Frontal cortex (tissue), 4 donors: ENCODE measurements at places on chromosomes 5 and 9. TPM values are rescaled to one million over a fixed set of nuclear protein-coding genes. Genes with fewer than 3 reads are reported as not detected.

- no peak for DNase-seq
Measured at GRCh38 chr9:33952066-33952465, 96.6 kb downstream of the UBAP2 start.

DNA sequence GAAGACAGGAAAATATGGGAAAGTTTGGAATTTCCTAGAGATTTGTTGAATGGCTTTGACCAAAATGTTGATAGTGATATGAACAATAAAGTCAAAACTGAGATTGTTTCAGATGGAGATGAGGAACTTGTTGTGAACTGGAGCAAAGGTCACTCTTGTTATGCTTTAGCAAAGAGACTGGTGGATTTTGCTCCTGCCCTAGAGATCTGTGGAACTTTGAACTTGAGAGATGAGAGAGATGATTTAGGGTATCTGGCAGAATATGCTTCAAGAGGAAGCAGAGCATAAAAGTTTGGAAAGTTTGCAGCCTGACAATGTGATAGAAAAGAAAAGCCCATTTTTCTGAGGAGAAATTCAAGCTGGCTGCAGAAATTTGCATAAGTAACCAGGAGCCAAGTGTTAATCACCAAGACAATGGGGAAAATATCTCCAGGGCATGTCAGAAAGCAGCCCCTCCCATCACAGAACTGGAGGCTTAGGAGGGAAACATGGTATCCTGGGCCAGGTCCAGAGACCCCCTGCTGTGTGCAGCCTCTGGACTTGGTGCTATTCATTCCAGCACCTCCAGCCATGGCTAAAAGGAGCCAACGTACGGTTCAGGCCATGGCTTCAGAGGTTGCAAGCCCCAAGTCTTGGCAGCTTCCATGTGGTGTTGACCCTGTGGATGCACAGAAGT lies 114.3 kb upstream of the STARD4 start:
- DNase-seq, result no peak

DNA sequence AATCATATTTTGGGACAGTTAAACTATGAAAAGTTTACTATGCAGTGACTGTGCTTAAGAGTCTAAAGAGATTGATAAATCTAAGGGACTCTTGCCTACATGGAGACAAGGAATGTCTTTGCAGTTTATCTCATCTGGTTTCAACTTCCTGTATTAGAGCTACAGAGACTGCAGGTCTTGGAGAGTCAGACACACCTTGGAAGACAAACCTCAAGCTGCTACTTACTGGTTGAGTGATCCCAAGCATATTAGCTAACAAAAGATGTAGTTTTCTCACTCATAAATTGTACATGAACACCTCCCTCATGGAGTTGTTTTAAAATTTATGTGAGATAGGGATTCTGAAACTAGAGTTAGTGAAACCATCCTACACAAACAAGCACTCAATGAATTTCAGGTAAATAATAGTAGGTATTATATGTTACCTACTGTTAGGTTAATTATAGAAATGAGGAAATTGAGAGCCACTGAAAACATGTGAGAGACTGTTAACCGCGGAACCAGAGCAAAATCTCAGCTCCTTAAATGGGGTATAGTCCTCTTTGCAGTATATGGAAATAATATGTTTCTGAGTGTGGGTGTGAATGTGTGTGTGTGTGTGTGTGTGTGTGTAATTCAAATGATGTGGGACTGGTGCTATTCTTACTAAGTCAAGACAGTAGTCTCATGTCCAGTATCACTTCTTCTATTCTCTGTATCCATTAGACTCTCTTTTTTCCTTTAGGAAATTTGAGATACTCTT lies 752.1 kb downstream of the DTWD2 start:
- no peak for DNase-seq

RASEF gene
- 0.41 TPM for total RNA-seq

DNA sequence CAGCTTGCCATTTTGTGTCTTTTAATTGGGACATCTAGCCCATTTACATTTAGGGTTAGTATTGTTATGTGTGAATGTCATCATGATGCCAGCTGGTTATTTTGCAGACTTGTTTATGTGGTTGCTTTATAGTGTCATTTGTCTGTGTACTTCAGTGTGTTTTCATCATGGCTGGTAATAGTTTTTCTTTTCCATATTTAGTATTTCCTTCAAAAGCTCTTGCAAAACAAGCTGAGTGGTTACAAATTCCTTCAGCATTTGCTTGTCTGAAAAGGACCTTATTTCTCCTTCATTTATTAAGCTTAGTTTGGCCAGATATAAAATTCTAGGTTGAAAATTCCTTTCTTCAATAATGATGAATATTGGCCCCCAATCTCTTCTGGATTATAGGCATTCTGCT lies 28.5 kb upstream of the TNFSF15 start:
- no peak for DNase-seq

DNA sequence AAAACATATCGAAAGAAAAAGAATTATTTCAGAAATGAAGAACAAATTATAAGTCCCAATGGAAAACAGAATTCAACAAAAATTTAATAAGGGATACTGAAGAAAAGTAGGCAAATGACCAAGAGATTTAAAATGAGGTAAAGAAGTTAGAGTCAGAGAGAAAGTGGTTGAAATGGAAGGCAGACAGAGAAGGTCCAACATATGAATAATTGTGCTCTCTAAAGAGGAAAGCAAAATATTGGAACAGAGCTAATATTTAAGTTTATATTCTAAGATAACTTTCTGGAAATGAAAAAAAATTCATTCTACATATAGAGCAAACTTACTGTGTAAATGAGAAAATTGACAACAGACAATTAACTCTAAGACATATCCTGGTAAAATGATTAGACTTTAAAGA lies 94.1 kb downstream of the PTCH1 start:
- DNase-seq, result no peak

DNA sequence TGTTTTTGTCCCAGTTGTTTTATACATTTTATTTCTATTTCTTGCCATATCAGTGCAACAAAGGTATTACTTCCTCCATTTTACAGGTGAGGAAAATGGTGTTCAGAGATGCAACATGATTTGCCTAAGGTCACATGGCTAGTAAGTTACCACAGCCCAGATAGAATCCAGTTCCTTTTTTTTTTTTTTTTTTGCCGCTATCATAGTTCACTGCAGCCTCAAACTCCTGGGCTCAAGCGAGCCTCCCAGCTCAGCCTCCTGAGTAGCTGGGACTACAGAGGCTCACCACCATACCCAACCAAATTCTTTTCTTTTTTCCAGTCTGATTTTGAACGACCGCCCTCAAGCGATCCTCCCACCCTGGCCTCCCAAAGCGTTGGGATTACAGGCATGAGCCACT lies 480 bp upstream of the CCDC69 start:
- DNase-seq, result no peak

DNA sequence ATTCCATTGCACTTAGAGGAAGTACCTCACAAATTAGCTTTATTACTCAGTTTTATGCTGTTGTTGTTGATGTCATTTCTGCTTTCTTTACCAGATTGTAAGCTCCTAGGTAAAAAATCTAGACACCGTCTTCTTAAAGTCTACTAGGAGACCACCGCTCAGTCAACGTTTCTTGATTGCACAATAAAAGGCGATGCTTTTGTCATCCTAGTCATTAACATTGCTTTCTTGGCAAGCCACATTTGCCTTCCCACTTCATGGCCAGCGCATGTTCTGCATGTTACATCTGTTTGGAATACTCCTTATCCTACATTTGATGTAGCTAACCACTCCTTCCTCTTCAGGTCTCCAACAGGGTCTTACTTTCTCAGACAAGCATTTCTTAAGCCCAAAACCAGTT lies 464.0 kb upstream of the TUSC1 start:
- no peak for DNase-seq

GRCh38 chr5:128649192-128649591 lies 111.1 kb upstream of the FBN2 start:
- no peak for DNase-seq

DNA sequence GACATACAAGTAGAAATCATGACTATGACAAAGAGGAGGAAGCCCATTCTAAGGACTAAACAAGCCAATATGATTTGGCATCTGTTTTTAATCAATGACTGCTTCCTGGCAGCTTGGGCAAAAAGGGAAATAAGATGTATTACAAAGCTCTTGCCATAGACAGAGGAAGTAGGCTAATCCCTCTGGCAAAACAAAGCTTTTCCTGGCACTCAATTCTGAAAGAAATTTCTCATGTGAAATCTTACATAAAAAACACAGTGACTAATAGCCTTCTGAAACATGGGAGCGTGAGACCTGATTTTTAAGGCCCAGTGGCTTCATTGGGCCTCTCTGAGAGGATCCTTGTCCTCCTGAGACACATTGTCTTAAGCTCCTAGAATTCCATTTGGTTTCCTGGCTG lies 93.6 kb downstream of the COL23A1 start:
- no peak for DNase-seq

GRCh38 chr5:53882676-53883031 lies 322.2 kb downstream of the NDUFS4 start:
- DNase-seq, result no peak

GRCh38 chr5:170623576-170624181 lies 119.9 kb downstream of the KCNIP1 start:
- peak; percentile 56 for DNase-seq

GRCh38 chr5:139426203-139426885 lies 13.0 kb downstream of the DNAJC18 start:
- no peak for DNase-seq

DNA sequence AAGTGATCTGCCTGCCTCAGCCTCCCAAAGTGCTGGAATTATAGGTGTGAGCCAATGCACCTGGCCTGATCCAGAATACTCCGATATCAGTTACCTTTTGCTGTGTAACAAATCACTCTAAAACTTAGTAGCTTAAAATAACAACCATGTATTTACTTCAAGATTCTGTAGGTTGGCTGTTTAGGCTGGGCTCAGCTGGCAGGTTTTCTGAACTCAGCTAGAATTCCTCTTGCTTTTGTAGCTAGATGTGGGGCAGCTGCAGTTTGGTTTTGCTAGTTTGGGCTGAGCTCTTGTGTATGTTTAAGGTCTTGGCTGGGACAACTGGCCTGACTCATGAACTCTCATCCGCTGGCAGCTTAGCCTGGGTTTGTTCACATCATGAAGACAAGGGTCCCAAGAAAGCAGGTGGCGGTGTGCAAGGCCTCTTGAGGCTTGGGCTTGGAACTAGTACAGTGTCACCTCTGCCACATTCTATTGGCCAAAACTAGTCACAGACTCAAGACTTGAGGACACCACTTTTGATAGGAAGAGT lies 138.3 kb upstream of the SHB start:
- no peak for DNase-seq

- DNase-seq, result no peak
Measured at GRCh38 chr9:128097543-128098296, 29.7 kb downstream of the SLC25A25 start.

ITK gene
- total RNA-seq, result not detected

- no peak for DNase-seq
Measured at GRCh38 chr9:38393128-38393796, 760 bp downstream of the ALDH1B1 start.

GRCh38 chr9:36997414-36997813 lies 36.7 kb downstream of the PAX5 start:
- DNase-seq, result no peak

DNA sequence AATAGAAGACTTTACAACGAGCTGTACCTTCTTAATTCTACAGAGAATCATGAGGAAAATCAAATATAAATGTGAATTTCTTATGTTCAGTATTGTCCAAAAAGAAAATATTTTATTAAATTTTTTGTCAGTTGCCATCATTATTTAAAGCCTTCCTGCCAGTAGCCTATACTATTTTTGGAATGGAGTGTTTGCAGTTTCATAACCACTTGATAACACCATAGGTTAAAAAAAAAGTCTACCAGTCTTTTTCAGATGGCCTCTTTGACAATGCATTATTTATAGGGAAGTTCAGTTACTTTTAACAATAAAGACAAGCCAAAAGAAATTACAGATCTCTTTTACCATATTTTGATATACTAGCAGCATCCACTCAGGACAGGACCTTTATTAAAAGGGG lies 80.3 kb upstream of the CCDC152 start:
- DNase-seq, result no peak

SHISAL2B gene
- not detected for total RNA-seq

- DNase-seq, result no peak
Measured at GRCh38 chr9:4994166-4994890, 9.3 kb downstream of the JAK2 start.

DNA sequence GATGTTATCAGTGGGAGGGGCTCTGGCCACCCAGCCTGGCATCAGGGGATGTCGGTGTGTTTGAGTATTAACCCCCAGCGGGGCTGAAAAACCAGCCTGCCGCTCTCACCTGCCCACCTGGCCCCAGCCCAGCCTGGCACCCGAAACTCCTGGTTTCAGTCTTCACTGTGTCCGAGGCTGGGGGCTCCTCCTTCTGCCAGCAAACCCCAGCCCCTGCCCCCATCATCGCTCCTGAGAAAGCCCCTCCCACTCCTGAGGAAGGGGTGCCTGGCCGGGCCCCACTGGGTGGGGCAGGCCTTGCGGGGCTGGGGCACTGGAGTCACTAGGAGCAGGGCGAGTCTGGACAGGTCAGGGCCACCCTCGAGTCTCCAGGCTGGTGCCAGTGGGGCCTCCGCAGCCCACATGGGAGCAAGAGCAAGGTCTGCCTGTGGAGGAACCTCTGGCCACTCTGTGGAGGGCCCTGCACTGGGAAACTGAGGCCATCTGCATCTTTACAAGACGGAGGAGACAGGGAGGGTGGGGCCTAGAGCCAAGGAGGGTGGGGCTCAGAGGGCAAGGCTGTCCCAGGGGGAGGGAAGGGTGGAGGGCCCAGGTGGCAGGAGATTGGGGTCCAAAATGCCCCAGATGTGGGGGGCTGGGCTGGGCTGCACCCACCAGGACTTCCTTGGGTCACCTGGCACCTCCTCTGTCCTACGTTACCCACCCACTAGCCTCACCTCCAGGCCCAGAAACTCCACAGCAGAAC lies 51.5 kb upstream of the NOTCH1 start:
- DNase-seq, result no peak

ISL1 gene
- total RNA-seq, result 2.4 TPM

GRCh38 chr5:176647843-176648473 lies 674 bp downstream of the TSPAN17 start:
- no peak for DNase-seq

DNA sequence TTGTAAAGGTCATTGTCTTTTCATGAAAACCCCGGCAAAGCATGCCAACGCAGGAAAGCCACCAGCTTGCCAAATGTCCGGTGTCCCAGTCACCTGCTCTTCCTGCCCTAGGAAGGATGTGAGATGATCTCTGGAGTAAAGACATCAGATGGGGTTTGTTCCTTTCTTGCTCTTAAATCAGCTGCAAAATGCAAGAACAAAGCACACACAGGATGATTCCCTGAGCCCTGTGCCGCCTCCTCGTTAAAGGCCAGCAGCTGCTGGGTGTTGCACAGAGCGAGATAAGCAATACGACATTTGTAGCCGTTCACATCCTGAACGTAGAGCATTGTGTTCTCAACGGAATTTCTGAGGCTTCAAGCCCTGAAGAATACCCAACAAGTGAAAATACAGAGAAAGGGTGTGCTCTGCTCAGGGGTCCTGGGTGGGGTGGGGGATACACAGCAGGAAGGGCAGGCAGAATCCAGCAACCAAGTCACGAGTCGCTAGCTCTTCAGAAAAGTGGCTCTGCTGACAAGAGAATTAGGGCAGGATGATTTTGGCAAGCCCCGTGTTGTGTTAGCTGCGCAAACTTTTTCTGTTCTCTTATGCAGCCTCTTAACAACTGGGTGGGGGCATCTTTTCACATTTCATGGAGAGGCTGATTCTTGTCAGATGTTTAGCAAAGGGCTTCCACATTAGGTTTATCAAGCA lies 229.2 kb upstream of the MAP3K1 start:
- no peak for DNase-seq

STPG3 gene
- total RNA-seq, result not detected

GRCh38 chr5:172740428-172741205 lies 30.4 kb downstream of the DUSP1 start:
- no peak for DNase-seq

- DNase-seq, result no peak
Measured at GRCh38 chr5:84215521-84215920, 169.2 kb downstream of the EDIL3 start.

GRCh38 chr5:92237896-92238295 lies 854.8 kb upstream of the ARRDC3 start:
- DNase-seq, result no peak

SLC6A3 gene
- total RNA-seq, result not detected
